Left ventricle myocardium superior (tissue), 1 donor: ENCODE measurements at places on chromosomes 6 and 20. TPM values are rescaled to one million over a fixed set of nuclear protein-coding genes. Genes with fewer than 3 reads are reported as not detected.
A peak's percentile ranks its signal among the peaks of the same experiment; 100 is the strongest.

The SLC17A3 gene
- total RNA-seq, result not detected

The OTOR gene
- not detected for total RNA-seq

The CCN6 gene
- not detected for total RNA-seq

The JPH2 gene
- 182 TPM for total RNA-seq

The PBOV1 gene
- not detected for total RNA-seq

The TGM2 gene
- 473 TPM for total RNA-seq

The FAM83C gene
- total RNA-seq, result not detected

The SLC22A16 gene
- not detected for total RNA-seq

The LY6G5C gene
- 1.8 TPM for total RNA-seq

The MAP7 gene
- 3.9 TPM for total RNA-seq

The TBC1D22B gene
- 6.3 TPM for total RNA-seq

DNA sequence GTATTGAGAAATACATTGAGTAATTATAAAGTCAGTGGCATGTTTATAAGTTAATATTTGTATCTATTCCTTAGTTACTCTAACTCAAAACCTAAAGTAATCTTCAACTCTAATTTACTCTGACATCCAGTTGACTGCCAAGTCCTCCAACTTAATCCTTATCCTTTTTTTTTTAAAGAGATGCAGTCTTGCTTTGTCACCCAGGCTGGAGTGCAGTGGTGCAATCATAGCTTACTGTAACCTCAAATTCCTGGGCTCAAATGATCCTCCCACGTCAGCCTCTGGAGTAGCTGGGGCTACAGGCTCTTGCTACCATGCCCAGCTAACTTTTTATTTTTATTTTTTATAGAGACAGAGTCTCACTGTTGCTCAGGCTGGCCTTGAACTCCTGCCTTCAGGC is 24.4 kb downstream of the PTPN1 start:
- no peak for DNase-seq

DNA sequence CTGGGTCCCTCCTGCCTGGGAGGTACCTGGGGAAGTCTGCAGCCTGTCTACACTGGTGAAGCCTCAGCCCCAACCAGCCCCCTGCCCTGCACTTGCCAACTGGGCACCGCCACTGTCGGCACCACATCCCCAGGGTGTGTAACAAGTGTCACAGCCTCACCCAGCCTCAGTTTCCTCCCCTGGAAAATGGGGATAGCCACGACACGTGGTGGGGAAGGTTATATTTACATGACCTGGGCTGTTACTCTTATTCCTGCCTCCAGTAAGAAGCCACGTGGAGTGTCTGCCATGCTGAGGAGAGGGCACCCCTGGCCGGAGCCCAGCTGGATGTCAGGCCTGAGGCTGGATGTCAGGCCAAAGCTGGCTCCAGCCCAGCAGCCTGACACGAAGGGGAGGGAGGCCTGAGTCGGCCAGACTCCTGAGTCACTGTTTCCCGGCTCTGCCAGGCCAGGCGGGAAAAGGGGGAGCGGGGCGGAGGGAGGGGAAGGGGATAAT is 44.9 kb downstream of the SNAI1 start:
- peak; percentile 88 for DNase-seq

DNA sequence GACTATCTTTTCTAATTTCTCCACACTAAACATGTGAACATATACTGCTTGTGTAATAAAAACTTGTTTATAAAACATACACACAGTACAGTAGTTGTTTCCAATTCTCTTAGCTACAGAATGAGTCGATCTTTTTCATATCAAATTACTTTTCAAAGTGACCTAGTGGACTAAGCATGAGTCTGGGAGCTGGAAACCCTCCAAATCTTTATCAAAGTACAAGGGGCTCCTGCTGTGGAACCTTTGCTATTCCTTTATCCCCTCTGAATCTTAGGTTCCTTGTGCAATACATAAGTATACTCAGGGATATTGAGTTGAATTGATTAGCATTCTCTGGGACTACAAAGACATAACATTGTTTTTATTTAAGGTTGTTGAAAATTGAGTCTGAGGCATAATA is 48.7 kb upstream of the TAB2 start:
- no peak for DNase-seq

GRCh38 chr20:47648943-47649342 is 136.3 kb downstream of the SULF2 start:
- no peak for DNase-seq

GRCh38 chr20:37946946-37947345 is 44.0 kb downstream of the VSTM2L start:
- no peak for DNase-seq

GRCh38 chr6:156396791-156397418 is 380.3 kb upstream of the ARID1B start:
- no peak for DNase-seq

DNA sequence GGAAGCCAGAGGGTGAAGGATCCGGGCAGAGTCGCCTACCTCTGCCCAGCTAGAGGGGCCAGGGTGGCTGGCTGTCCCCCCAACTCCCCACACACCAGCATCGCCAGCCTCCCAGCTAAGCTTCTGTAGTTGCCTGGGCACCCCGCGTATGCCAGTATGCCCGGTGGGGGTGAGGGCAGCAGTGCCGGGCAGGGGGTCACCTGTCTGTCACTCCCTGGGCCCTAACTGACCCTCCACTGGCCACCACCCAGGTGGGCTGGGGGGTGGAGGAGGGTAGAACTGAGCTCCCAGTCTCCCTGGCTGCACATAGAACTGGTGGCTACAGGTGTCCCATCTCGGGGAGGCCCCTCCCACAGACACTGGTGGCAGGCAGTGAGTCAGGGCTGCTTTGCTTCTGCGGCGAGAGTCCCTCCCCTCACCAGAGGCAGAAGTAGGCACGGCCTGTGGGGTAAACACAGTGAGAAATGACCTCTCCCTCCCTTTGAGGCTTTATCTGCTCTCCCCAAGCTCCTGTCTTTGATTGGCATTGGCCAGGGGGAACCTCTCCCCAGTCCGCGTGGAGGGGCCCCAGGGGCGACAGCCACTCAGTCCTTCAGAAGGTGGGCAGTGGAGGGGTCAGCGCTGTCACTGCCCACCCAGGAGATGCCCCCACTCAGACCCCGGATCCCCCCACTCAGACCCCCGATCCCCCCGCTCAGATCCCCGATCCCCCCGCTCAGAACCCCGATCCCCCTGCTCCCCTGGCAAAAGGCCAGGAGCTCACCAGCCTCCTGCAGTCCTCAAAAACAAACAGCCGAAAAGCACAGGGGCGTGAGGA is 2.5 kb downstream of the NTSR1 start:
- peak; percentile 18 for DNase-seq

GRCh38 chr6:45795678-45796077 is 220.0 kb downstream of the CLIC5 start:
- no peak for DNase-seq

DNA sequence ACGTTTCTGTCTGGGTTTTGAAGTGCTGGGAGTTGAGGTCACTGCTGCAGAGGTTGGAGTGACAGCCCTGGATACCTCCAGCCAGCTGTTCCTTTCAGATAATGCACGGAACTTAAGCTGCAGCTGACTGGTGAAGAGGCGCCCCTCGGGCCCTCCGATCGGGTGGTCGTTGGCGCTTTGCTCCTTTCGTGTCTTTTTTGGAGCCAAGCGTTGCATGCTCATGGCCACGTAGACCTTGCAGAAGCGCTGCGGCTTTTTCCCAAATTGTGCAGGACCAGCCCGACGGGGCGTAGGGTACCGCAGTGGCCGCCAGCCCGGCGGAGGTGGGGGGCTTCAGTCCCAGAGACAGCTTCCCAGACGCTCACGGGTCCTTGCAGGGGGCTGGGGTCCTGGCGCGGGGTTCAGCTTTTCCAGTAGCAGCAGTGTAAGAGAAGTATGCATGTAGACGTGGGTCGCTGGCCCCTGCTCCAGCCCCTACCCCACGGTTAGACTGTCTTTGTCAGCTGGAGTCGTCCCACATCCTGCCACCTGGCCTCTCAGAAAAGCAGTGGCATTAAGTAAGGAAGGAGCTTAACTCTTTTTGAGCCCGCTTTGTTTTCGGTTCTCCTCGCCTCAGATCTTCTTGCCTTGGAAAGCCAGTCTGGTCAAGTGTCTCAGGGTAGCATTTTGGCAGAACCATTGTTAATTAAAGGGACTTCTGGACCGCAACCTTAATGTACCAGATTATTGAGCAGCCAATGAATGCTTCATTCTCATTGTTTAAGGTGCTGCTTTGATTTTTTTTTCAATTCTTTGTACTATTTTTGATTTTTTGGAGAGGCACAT is 838 bp downstream of the TNFAIP3 start:
- DNase-seq, result peak; percentile 48

DNA sequence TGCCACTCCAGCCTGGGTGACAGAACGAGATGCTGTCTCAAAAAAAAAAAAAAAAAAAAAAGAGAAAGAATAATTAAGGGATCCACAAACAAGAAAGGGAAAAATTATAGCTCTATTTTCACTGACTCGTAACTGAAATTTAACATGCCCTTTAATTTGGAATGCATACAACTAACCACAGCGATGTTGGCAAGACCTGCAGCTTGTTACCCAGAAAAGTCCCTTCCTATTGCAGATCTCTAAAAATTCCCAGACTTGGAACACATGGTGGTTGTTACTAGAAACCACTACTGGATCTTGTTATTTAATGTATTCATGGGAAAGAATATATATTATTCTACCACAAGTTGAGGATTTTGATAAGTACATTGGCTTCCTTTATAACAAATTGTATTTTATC is 27.8 kb upstream of the SMIM28 start:
- no peak for DNase-seq

GRCh38 chr20:9163251-9163650 is 94.4 kb downstream of the PLCB4 start:
- DNase-seq, result no peak
